ENCODE measurements at places on chromosomes 2 and 18. TPM values are rescaled to one million over a fixed set of nuclear protein-coding genes. Genes with fewer than 3 reads are reported as not detected.

GRCh38 chr2:15989559-15989958 lies 49.2 kb downstream of the MYCN start:
- DNase-seq = no peak

- no peak for DNase-seq
These were observed 22.6 kb downstream of the ALMS1 start for GRCh38 chr2:73408198-73408597.

DNA sequence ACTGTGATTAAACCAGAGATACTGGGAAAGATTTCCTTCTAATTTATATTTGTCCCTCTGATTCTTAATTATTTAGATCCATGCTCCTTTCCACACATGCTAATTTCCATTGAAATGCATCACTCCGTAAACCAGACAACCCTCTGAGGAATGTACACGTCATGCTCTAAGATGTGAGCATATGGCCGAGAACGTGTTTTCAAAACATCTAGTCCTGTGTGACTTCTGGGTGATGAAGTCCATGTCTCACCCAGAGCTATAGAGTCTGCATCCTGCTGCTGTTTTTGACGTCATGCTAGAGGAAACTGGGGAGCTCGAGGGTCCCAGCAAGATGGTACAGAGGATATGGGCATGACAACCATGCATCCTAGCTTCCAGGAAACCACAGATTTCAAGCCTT lies 53.6 kb downstream of the CAPN13 start:
- DNase-seq = peak; percentile 10

DNA sequence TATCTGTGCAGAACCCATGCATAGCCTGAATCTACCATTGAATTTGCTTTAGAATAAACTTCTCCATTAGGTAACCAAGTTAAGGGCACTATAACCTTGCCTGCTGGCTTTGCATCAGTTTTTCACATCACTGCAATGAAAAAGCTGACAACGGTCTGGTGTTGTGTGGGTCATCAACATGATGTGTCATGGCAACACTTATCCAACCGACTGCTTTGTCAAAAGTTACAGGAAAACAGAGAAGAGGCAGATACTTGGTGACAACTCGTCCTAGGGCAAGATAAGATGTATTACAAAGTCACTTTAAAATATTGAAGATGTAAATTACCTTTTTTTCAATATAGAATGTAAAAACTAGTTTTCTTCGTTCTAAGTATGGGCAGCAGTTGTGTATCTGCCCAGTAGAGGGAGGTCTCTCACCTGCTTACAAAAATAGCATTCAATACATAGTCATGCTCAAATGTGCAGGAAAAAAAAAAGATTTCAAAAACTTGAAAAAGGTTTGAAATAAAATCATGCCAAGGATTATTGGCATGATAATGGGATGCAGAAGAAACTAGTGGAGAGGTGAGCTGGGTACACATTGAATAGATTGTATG lies 96.3 kb downstream of the EVA1A start:
- no peak for DNase-seq

DNA sequence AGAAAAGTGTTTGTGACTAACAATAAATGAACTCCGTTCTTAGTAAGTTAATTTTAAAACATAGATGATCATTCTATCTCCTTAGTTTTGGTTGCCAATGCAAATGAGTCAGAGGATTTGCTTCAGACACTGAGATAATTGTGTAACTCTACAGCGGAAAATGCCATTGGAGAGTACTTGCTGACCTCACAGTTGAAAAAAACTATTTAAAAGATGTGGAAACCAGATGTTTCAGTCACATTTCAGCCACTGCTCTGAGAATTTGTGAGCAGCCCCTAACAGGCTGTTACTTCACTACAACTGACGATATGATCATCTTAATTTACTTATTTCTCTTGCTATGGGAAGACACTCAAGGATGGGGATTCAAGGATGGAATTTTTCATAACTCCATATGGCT lies at the start of gene TNFAIP6:
Gene TNFAIP6 (plus strand): TSS at position 234 of the 400 bp plus-strand sequence. CDS start 75 bp downstream, at position 309.
- DNase-seq = no peak

DNA sequence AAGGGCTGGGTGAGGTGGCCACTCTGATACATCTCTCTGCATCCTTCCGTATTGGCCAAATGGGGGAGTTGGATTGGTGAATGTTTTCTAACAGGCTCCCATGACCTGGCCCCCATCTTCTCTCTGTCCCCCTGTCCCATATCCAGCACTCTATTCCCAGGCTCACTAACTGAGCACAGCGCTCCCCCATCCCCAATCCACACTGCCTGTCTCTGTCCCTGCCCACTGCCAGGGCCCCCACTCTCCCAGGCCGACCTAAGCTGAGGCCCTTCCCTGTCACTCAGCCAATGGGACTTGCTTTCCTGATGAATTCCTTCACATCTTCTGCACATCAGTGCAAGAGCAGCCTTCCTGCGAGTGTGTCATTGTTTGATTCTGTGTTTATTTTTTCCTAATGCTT lies 216.8 kb upstream of the MYT1L start:
- DNase-seq = no peak

- no peak for DNase-seq
These were observed 16.0 kb downstream of the CEP192 start for GRCh38 chr18:13007248-13007560.

- no peak for DNase-seq
These were observed 157.1 kb downstream of the BAZ2B start for GRCh38 chr2:159459279-159459678.

- peak; percentile 75 for DNase-seq
These were observed 67.9 kb downstream of the RHOB start for GRCh38 chr2:20514596-20515269.

GRCh38 chr2:51782921-51783765 lies 751.2 kb upstream of the NRXN1 start:
- no peak for DNase-seq

- DNase-seq = no peak
These were observed 46.2 kb upstream of the SMAD7 start for GRCh38 chr18:48996901-48997463.

DNA sequence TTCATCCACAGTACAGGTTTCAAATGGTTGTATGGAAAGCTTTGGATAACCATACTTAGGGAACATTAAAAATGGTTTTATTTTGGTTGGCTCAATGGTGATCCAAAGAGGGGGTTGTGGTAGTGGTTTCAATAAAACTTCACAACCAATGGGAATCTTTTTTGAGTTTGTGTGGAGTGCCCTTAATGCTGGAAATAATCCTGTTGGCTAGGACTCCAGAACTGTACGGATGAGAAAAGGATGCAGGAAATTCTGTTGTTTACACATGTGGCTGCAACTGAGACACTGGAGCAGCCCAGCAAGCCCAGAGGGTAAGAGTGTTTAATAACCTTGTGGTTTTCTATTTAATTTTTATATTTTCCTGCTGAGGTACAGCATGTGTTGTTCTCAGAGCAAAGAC lies at the start of gene CCDC102B:
Gene CCDC102B (plus strand): TSS at position 210 of the 400 bp plus-strand sequence. CDS start 38,684 bp downstream, outside the sequence.
- DNase-seq = no peak

GKN2 gene
- total RNA-seq = not detected

PRKAG3 gene
- total RNA-seq = not detected

IL36A gene
- total RNA-seq = not detected

KCNF1 gene
- 0.81 TPM for total RNA-seq

SPC25 gene
- not detected for total RNA-seq

NAT8 gene
- total RNA-seq = not detected

CYRIA gene
- 12.5 TPM for total RNA-seq
